Stimulated activated CD4-positive, alpha-beta T cell treated with anti-CD3 and anti-CD28 coated beads, Interleukin-1b, Interleukin-23, amount 100 ng/mL, for 48 hours (primary cell): ENCODE measurements at places on chromosomes 12 and 14.
A peak's percentile ranks its signal among the peaks of the same experiment; 100 is the strongest.

DNA sequence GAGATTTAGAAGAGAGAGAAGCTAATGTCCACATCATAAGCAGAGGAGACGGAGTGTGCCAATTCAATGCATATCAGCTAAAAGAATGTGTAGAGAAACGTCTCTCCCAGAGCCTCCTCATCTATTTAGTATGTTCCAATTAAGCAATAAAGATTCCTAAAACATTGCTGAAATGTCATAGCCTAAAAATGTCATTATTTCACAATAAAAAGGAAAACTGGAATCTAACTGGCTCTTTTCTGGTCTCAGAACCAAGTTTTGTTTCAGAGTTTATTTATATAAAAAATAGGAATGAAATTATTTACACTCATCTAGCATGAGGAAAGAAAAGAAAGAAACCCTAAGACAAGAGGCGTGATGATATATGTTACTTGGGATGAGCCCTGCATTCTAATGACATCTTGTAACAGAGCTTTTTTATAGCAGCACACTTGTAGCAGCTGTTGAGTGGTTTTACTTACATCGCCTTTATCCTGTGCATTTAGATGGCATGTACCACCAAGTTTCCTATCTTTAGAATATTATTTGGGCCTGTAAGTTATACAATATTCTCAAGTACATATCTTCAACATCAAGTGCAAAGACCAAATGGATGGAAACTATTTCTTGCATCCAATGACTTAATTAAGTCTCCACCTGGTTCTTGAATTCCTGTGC lies 266.3 kb upstream of the PRKD1 start:
- no peak for DNase-seq

GRCh38 chr12:16881986-16882570 lies 276.1 kb upstream of the LMO3 start:
- DNase-seq: no peak

GRCh38 chr12:25785134-25785533 lies 173.3 kb upstream of the RASSF8 start:
- DNase-seq: no peak

- no peak for DNase-seq
Measured at GRCh38 chr14:21096438-21096837, 2.0 kb downstream of the ZNF219 start.

DNA sequence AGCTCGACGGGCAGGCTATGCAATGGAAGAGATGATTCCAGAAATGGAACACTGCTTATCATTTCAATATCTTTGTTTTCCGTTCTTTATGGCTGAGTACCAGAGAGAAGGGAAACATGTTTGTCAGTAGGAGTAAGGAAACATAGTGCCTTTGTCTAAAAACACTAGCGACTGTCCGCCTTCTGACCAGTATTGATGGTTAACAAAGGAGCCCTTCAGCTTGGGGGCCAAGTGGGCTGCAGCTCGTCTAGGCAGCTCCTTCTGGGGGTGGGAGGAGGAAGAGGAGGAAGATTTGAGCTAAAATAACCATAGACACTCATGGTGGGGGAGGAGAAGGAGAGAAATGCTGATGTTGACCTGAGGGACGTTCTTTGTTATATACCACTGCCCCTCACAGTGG lies 15.0 kb downstream of the COQ5 start:
- DNase-seq: no peak

DNA sequence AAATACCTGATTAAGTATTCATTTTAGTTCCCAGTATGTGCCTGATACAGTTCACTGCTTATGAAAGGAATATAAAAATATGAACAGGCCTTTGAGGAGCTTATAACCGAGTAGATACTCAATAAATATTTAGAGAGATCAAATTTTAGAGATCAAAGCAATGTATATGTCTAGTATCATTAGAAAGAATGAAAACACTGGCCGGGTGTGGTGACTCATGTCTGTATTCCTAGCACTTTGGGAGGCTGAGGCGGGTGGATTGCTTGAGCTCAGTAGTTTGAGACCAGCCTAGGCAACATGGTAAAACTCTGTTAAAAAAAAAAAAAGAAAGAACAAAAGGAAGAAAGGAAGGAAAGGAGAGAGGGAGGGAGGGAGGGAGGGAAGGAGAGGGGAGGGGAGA lies 113.2 kb upstream of the EEA1 start:
- no peak for DNase-seq

- DNase-seq: peak; percentile 60
Measured at GRCh38 chr12:104930388-104931326, 27.4 kb downstream of the SLC41A2 start.

GRCh38 chr12:61530456-61530855 lies 729.7 kb upstream of the USP15 start:
- DNase-seq: no peak

DNA sequence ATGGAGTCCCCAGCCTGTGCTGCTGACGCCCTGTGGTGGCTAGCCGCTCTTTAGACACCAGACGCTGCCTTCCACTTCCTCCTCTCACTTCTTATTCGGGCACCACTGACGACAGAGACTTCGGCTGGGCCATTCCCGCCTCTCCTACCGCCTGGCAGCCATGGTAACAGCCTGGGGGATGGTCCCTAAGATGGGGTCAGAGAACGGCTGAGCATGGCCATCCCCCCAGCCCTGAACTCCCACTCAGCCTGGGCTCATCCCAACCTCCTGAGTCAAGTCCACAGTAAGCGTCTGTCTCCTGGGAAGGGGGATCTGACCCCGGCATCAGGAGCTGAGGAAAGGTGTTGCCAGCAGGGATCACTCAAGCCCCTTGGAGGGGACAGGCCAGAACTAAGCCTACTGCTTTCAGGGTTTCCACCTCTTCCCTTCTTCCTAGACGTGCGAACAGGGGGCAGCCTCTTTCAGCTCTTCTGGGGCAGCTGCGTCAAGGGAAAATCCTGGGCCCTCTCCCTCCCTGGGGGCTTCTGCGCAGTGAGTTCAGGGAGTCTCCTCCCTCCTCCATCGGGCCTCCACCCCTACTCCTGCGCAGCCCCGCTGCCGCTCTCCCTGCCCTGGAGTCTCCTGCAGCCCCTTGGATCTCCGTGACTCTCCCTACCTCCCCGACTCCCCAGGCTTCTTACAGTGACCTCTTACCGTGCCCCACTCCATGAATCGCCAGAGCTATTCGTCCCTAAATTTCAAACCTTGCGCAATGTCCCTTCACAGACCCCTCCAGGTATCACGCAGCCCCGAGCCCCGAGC lies 643 bp upstream of the TAMALIN start:
- no peak for DNase-seq

DNA sequence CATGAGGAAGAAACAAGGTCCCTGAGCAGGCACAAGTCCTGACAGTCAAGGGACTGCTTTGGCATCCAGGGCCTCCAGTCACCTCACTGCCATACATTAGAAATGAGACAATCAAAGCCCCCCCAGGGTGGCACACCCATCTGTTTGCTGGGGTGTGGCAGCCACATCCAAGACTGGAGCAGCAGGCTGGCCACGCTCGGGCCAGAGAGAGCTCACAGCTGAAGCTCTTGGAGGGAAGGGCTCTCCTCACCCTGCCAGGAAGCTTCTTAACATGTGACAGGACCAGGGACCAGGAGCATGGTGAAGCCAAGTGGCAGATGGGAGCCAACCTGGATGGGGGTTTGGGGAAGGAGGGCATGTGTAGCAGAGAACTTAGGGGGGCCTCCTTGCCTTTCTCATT lies 10.0 kb downstream of the CACNB3 start:
- DNase-seq: no peak

DNA sequence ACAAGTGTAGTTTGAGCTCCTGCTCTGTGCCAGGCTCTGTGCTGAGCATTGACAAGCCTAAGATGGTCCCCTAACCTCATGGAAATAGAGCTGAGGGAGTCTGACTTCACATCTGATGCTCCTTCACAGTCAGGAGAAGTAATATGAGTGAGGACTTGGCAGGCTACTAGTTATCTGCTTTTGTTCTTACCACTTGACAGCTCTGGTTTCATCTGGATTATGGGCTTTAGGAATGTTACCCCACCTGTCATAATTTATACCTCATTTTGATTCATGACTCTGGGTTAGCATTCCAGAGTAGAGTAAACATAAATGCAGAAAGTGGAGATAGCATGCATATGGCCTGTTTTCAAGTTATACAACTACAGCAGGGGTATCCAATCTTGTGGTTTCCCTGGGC lies 40.5 kb downstream of the ATP6V1D start:
- no peak for DNase-seq

GRCh38 chr12:50224026-50224692 lies 57.0 kb upstream of the CERS5 start:
- DNase-seq: peak; percentile 59

DNA sequence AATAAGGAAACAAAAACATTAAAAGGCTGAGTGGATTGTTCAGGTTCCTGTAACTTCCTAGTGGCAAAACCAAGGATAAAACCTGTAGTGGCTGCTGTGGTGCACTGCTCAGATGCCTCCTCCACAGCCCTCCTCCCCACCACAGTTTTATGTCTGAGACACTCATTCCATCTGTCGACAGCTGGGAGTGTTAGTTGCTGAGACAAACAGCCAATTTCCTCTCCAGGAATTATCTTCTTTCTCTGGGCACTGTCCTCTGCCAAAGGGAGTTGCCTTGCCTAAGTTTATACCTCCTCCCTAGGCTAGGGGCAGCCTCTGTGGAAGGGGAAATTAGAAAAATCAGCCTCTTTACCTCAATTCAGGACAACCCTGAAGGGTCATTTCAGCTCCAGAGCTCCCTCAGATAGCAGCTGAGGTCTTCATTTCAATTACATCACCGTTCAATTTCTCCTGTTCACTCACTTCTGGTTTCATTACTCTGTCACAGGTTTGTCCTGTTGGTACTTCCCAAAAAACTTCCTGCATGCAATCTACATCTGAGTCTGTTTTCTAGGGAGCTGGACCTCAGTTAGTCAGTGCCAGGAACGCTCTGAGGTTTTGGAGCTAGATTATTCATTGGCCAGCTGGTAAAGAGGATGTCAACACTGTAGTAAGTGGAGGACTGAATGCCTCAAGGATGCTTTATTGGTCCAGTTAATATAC lies 74.9 kb upstream of the ATP2B1 start:
- DNase-seq: no peak

DNA sequence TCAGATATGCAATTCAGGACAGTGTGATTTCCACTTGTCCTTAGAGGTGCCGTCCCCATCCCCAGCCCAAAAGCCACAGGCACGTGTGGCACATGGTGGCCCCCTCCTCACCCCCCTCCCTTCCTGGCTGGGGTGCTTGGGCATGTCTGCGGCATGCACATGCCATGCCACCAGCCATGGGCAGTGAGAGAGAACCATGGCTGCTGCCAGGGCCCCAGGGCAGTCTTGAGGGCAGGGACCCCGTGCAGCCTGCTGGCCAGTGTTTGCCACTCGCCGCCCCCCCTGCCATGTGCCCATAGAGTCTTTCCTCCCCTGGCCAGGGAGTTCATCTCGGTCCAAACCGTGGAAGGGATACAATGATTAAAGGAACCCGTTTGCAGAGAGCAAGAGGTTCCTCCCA lies 41.5 kb downstream of the TNFAIP2 start:
- no peak for DNase-seq

- DNase-seq: no peak
Measured at GRCh38 chr12:13270817-13271216, 74.3 kb downstream of the EMP1 start.

- DNase-seq: no peak
Measured at GRCh38 chr12:115801871-115802270, 475.6 kb downstream of the MED13L start.

- no peak for DNase-seq
Measured at GRCh38 chr12:15837141-15837790, 44.9 kb upstream of the STRAP start.

DNA sequence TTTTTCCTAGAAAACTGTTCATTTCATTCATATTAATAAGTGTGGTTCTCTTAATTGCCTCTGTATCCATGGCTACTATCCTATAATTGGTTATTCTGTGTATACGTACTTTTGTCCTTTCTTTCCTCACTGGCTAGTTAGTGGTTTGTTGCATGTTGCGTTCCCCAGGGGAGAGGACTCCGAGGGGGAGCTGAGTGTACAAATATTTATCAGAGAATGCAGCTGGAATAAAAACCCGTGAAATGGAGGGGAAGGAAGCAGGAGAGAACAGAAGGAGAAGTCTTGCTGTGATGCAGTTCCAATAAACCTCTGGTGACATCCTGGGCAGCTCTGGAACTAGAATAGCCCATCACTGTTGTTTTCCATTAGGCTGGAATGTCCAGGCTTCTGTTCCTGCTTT lies 117.1 kb upstream of the RGS6 start:
- no peak for DNase-seq

- no peak for DNase-seq
Measured at GRCh38 chr12:43210485-43211192, 341.4 kb downstream of the ADAMTS20 start.

GRCh38 chr12:122043476-122043875 lies 21.8 kb downstream of the BCL7A start:
- DNase-seq: no peak

DNA sequence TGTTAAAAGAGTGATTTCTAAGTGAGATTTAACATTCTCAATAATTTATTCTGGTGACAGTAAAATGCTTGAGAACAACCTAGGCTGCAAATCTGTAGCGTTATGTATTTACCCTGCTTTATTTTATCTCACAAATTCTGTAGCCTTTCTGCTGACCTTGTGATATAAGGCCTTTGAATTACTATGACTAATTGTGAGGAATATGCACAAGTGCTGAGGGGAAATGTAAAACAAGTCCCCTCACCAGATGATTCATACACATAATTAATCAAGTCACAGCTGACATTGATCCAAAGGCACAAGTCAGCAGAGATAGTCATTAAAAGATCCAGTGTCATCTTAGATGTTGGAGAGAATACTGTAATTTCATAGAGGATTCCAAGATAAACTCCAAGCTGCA lies 992.7 kb upstream of the USP15 start:
- DNase-seq: no peak

GRCh38 chr12:54135621-54136350 lies 53.0 kb downstream of the SMUG1 start:
- no peak for DNase-seq

DNA sequence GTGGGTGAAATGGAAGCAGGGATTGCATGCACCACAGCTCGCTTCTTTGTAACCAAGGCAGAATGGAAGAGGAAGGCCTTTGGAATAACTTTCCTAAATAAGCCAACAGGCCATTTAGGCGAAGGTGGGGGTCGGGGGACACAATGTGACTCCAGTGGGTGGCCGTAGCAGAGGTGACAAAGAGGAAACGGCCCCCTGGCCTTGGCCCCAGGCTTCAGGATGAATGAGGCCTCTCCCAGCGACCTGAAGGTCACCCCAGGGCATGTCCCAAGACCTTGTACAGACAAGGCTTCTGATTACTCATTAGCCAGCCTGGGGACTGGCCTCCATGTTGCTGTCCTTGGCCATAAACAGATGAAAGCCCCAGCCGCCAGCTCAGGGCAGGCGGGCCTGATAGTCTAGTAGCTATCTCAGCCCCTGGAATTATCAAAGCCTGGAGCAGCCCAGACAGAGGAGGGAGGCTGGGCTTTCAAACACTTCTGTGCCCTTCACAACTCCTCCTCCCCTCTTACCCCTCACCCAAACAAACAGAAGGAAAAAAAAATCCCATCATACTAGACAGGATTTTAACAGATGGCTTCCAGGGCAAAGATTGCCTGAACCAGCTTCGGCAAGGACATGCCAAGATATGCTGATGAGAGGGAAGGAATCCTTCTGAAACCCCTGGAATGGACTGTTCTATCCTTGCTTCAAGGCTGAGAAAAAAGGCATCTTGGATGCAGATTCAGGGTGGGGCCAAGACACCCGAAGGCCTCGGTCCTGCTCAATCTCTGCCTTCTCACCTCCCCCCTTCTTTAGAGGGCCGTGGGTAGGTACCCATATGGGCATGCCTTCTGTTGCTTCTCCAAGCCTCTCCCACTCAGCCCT lies 142.3 kb upstream of the PARP11 start:
- DNase-seq: no peak
